ENCODE measurements at places on chromosomes 1 and 21.

DNA sequence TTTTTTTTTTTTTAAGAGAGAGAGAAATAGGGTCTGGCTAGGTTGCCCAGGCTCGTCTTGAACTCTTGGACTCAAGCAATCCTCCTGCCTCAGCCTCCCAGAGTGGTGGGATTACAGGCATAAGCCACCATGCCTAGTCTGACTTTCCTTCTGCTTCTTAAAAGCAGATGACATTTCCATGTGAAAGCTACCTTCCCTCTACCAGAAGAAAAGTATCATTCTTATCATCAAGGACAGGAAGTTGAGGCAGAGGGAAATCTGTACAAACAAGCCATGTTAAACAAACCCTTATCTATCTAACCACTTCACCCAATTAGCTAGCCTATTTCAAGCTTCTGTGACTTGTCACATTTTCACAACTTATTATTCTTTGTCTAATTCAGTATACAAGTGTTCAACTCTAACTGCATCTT is 54.8 kb downstream of the SAMSN1 start:
- DNase-seq = no peak

DNA sequence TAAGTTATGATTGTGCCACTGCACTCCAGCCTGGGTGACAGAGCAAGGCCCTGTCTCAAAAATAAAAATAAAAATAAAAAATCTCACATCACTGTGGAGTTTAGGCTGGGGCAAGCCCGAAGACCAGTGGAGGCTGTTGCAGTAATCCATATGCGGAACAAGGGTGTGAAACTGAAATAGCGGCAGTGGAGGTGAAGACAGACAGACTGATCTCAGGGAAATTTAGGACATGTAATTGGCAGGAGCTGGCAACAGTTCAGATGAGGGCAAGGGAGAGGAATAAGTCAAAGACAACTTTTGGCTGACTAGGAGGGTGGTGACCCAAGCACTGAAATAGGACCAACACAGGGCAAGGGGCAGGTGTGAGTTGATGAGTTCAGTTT is 8.4 kb downstream of the ARMH1 start:
- DNase-seq = no peak

- no peak for DNase-seq
Observed at GRCh38 chr1:56561227-56562019, 17.9 kb downstream of the PLPP3 start.

DNA sequence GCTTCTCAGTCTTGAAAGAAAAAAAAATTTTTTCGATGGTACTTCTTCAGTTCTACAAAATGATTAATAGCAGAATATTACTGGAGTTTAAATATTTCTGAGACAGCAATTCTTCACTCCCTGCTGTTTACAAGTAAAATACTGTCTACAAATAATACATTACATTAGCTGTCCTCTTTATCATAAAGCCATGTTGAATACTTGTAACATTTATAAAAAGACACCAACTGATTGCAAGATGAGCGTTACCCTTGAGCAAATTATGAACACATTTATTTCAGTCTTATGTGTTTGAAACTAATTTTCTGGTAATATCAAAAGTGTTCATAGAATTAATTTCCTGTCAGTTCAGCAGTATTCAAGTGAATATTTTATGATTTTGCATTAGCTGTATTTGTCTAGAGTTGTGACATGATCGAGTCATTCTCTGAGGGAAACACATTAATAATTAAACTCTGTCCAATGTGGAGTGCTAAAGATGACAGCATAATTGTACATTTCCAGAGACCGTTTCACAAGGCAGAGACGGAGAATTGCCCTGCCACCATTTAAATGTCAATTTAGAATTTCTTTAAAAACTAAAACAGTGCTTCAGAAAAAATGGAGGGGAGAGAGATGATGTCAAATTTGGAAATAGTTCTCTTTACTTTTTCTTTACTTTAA is 1359.0 kb upstream of the ADGRL4 start:
- no peak for DNase-seq

GRCh38 chr1:197924516-197925123 is 7.4 kb downstream of the LHX9 start:
- DNase-seq = peak; percentile 72

GRCh38 chr1:209190591-209191261 is 392.8 kb upstream of the CAMK1G start:
- peak; percentile 60 for DNase-seq

DNA sequence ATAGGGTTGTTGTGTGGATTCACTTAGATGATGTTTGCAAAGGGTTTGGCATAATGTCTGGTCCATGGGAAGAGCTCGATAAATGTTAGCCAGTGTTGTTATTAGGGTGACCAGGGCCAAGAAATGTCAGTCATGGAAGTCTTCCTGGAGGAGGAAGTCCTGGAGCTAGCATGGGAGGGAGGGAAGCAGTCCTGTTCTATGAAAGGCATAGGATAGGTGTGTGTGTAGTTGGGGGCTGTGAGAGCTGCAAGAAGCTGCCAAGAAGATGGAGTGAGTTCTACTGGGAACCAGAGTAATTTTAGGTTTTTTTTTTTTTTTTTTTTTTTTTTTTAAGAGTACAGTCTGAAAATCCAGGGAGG is 4.7 kb downstream of the LGR6 start:
- DNase-seq = no peak

GRCh38 chr21:36297938-36298572 is 21.9 kb upstream of the MORC3 start:
- DNase-seq = peak; percentile 77

DNA sequence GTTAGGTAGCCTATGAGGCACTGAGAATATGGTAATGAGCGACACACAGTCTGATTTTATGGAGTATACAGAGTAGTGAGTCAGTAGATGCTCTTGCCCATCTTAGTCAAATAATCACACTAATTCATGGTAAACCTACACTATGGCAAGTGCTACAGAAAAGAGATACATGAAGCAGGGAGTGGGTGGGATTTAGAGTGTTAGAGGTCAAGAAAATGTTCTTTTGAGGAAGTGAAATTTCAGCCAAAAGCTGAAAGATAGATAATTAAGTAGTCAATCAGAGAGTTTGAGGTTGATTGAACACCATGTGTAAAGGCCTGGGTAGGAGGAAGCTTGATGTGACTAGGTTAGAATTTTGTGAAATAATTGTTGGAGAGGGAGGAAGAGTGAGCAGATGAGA is 14.7 kb downstream of the MDM4 start:
- DNase-seq = no peak

- no peak for DNase-seq
Observed at GRCh38 chr1:6163191-6163972, 16.7 kb downstream of the CHD5 start.

- DNase-seq = no peak
Observed at GRCh38 chr21:45441431-45442255, 36.7 kb downstream of the COL18A1 start.

DNA sequence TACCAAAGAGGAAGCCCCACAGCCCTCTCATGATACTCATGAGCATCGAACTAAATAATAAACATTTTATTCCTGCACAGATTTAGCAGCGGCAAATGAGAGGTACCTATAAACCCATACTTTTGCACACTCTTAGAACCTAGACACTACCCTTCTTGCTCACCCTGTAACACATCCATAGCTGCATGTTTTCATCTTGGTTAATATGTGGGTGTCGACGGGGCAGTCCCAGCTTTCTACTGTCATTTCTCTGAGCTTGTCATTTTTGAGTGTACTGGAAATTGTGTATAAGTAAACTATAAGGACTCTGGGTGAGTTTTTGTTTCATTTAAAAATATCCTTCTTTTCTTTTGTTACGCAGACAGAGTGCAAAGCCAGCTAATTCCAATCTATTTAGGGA is 25.5 kb downstream of the OVGP1 start:
- no peak for DNase-seq

GRCh38 chr1:225767634-225768540 is 9.7 kb upstream of the SRP9 start:
- no peak for DNase-seq

DNA sequence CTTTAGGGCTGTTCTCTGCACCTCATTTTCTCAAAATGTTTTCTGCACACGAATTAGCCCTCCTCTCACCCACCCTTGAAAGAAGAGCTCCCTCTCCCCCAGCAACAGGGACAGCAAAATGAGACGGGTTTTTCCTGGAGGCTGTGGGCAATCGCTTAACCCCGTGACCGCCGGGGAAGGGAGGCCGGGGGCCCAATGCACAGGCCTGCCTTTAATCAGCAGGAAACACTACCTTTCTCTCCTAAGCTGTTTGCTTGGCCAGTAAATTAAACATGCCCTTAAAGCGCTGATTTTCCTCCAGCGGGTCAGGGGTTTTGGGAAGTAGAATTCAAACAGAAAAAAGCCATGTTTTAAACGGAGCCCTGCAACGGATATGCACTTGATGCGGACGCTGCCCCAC is 114.4 kb downstream of the PRDM16 start:
- no peak for DNase-seq

- no peak for DNase-seq
Observed at GRCh38 chr1:224454402-224455055, 19.9 kb upstream of the WDR26 start.

GRCh38 chr1:228785366-228786330 is 50.4 kb downstream of the RHOU start:
- DNase-seq = no peak

GRCh38 chr1:234996245-234996757 is 132.3 kb downstream of the TOMM20 start:
- no peak for DNase-seq

DNA sequence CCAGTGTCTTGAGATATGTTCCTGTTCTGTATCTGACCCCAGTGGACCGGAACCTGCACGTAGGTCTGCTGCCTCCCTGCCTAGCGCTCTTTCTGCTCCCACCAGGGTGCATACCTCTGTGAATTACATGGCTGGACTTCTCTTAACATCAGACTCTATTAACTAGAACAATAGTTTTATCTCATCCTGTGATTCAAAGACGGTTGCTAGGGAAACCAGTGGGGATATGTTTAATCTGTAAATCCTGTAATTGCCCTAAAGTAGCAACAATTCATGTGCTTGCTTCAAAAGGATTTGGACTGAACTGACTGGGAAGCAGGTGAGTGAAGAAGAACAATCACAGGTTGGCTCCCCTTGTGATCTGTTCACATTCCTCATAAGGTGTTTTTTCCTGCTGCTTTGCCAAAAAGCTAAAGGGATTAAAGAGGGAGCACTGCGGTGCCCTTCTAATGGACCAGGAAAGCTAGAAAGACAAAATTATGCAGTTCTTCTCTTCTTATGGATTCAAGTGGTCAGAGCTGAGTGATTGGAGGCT is 52.7 kb upstream of the DIRAS3 start:
- DNase-seq = no peak

- no peak for DNase-seq
Observed at GRCh38 chr21:27772816-27773215, 805.9 kb upstream of the ADAMTS5 start.

GRCh38 chr1:181126289-181126688 is 37.8 kb downstream of the IER5 start:
- no peak for DNase-seq

- DNase-seq = no peak
Observed at GRCh38 chr1:213977486-213977842, 10.3 kb upstream of the PROX1 start.

DNA sequence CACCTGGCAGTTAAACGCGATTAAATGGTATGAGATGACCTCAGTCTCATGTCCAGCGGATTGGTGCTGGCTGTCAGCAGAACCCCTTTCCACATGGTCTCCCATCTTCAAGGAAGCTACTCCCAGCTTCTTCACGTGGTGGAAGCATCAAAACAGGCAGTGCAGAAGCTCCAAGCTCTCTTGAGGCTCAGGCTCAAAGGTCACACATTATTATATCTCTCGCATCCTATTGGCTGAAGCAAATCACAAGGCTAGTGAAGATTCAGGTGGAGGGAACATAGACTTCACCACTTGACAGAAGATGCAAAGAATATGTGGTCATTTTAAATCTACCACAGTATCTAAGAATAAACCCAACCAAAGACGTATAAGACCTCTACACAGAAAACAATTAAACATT is 181.9 kb downstream of the VPS13D start:
- no peak for DNase-seq

DNA sequence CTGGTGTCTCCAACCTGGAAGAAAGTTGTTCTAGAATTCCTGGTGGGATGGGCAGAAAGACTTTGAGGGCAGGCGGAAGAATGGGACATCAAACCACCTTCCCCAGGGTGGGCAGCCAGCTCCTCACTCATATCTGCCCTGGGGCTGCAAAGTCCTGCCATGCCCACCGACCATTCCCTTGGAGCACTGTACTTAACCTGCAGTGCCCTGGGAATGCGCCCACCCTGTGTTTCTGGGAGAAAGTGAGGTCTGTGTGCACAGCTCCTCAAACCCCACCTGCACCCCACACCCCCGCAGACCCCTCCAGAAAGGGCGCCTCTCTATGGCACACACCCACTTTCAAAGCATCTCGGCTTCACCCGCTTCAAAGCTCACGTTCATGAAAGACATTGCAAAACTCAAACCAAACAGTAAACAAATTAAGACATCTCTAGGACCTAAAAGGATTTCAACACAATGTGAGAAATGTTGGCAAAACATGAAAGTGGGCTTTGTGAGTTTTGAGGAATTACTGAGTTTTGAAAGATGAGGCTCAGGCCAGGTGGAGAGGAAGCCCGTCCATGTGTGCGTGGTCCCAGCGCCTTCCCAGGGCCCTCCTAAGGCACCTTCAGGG is 25.1 kb downstream of the KRTAP10-1 start:
- DNase-seq = no peak

- no peak for DNase-seq
Observed at GRCh38 chr1:203129501-203130231, 2.1 kb downstream of the ADORA1 start.

DNA sequence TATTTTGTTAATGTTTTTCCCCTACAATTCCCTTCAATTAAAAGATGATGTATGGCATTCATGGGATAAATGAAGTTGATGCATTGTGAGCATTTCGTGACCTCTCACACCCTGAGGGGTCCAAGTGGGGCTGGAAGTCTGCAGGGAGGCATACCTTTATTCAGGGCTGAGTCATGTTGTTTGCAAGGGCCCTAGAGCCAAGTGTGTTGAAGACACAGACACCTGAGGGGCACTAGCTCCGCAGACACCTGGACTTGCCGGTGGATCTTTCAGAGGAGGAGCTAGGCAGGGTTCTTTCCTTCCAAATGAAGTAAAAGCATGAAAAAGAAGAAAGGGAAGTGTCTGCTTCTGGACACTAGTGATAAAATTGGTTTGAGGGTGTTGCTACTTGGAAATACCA is 57.0 kb upstream of the RGS7 start:
- no peak for DNase-seq

DNA sequence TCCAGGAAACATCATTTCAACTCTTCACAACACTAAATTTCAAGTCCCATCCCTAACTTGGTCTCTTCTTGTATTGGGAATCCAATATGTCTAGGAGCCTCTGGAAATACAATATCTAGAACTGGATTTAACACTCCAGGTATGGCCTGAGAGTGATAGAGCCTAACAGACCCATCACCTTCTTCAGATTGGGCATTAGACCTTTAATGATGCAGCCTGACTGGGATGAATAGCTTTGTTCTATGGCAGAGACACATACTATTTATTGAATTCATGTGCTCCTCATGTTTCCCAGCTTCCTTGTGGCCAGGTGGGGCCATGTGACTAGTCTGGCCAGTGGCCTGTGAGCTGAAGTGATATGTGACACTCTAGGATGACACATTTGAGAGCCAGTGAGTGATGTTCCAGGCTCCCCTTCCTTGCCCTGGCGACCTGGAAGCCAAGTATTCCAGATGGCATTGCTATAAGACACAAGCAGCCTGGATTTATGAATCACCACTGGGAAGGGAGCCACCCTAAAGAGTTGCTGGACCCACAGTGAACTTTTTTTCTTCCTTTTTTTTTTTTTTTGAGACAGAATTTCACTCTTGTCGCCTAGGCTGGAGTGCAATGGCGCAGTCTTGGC is 31.0 kb upstream of the POU3F1 start:
- DNase-seq = no peak

- DNase-seq = no peak
Observed at GRCh38 chr1:63238721-63239120, 83.6 kb upstream of the FOXD3 start.

- DNase-seq = no peak
Observed at GRCh38 chr1:228810878-228811711, 75.8 kb downstream of the RHOU start.
